Stimulated activated CD4-positive, alpha-beta T cell treated with anti-CD3 and anti-CD28 coated beads, Interleukin-15, amount 100 ng/mL, for 1 hour (primary cell): ENCODE measurements at places on chromosomes 2 and 18.

GRCh38 chr2:73994178-73994831, 9.6 kb downstream of the TET3 start:
- no peak for DNase-seq

- no peak for DNase-seq
These were observed 258.4 kb downstream of the CD226 start for GRCh38 chr18:69689121-69689759.

DNA sequence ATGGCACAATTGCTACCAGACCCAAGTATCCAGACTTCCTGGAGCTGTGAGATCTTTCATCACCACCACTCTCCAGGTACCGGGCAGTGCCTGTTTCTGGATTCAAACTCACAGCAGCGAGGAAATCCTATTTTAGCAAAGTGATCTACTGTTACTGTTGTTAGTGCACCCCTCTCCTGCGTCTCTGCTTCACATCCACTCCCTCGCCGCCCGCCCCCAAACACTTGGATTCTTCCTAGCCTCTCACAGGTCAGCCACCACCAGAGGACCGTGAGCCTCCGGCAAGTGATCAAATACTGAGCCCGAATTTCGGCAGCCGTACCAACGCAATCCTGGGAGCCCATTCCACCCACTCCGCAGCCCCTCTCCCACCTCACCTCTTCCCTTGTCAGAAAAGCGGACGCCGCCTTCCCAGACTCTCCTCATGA, 519 bp downstream of the METTL4 start:
- no peak for DNase-seq

GRCh38 chr18:25349926-25350487, 2.0 kb downstream of the ZNF521 start:
- no peak for DNase-seq

GRCh38 chr2:88503771-88504170, 51.3 kb upstream of the FOXI3 start:
- no peak for DNase-seq

DNA sequence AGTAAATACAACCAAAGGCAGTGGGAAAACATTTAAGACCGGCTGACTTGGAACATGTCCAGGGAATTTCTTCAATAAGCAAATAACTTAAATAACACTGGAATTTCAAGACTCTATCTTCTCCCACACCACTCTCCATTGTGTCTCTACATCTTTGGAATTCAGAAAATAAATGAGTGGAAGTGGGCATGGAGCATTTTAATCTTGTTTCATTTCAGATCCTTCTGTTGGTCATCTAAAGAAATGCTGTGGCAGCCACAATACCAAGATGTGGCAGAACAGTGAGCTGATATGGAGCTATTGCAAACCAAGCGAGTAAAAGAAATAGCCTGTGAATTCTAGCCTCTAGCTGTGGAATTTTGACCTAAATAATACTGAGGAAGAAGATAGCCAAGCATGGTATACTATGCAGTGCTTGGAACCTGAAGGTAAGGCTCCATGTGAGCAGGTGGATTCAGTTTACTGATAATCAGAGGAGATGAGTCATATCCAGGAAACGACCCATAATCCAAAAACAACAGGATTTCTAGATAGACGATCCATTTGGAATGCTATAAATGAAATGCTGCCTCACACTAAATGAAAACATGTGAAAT, 157.1 kb upstream of the SCN7A start:
- DNase-seq, result no peak

DNA sequence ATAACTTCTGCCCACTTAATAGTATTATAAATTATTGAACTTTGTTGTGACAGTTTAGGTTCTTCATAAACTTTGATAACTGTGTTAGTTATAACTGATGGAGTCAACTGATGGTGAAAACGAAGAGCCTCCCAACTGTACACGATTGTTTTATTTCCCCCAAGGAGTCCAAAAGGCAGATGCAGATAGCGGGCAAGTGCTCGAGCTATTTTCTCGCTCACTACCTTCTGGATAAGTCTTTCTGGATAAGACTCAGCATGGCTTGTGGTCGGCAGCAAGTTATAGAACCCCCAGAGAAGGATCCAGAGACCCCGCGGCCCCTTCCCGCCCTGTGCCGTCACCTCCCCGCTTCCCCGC, 517 bp downstream of the GCFC2 start:
- no peak for DNase-seq

- no peak for DNase-seq
These were observed 347.6 kb downstream of the CYRIA start for GRCh38 chr2:16318051-16318450.

GRCh38 chr18:63126134-63127069, 193.2 kb downstream of the BCL2 start:
- DNase-seq, result no peak

DNA sequence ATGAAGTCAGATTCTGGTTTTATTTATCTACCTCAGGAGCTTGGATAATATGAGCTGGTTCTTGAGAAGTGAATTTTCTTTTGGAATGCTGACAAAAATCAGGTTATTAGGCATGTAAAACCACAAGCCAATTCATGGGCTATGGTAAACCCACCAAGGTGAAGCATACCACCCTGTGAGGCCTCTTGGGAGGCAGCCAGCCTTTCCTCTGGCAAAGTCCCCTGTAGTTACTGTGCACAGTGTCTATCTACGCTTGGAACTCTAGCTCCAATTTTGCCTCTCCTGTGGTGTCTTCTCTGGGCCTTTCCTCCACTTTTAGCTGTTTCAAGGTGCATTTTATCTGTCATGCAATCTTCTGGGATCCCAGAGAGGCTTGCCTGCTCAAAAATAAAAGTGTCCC, 242.7 kb upstream of the ZSWIM2 start:
- no peak for DNase-seq

DNA sequence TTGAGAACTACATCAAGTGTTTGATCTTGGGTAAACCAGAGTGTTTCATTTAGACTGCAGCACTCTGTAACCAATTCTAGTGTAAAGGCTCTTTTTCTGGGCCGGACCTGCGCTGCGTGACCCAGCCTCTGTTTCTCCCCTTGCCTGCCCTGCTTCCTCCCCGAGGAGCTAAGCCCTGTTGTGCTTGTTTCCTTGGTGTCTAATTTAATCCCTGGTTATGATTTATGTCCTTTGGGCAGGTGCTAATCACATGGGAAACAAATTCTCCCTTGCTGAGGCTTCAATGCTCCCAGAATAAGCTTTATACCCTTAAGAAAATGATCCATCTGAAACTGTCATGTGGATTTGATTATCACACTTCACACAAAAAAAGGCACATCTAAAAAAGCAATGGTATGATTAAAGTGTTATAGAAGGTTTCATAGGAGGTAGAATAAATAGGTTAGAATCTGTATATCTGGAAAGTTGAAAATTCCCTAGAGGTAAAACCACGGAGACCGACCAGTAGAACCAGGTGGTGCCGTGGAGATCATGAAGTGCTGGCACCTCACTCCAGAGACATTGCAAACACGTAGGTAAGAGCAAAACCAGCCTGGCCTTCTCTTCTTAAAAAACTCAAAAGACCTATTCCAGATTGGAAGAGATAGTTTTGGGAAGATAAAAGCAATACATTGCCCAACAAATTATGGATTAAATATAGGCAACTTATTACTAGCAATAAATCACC, 31.0 kb upstream of the SLC9A2 start:
- no peak for DNase-seq

DNA sequence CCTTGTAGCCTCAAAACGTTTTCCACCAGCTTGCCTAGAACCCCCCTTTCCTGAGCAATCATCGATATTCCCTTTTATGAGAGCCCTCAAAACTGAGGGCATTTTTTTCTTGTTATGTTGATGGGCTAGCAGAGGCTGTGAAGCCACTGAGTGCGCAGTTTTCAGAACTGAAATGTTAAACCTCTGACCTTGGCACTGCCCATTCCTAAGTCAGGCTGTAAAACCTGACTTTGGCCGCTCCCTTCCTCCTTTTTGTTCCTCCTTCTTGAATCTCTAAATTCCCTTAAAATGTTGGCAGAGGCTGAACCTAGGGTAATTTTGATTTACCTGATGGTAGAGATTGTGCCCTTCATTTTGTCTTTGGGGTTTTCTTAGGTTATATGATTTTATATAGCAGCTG, 334.2 kb downstream of the KIAA1328 start:
- no peak for DNase-seq

DNA sequence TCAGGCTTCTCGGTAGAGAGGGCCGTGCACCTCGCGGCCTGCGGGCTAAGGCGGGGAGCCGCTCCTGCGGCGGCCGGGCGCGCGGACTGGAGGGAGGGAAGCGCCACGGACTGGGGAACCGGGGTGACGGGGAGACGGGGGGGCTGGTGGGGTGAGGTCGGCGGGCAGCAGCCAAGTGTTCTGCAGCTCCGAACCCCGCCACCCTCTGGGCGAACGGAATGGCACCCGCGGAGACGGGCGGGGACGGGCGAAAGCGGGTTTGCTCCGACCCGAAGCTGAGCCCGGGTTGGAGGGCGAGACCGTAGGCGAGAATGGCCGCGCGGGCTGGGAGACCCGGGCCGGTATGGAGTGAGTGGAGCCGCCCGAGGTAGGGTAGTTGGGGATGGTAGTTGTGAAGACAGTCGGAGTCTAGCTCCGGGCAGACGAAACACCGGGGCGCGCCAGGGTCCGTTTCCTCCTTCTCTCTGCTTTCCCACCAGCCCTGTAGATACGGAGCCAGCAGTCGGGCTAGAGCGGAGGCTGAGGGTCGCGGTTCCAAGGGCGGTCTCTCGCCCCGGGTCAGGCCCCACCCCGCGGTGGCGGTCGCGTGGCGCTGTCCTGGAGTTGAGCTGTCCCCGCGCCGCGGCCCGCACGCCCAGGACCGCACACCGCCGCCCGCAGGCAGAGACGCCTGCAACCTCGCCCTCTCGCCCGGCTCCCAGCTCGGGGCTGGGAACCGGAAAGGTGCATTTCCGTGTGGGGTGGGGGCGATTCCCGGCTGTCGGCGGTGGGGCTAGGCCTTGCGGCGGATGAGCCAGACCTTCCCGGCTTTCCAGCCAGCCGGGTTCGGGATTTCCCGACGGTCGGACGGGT, 160.3 kb upstream of the SIX2 start:
- no peak for DNase-seq

DNA sequence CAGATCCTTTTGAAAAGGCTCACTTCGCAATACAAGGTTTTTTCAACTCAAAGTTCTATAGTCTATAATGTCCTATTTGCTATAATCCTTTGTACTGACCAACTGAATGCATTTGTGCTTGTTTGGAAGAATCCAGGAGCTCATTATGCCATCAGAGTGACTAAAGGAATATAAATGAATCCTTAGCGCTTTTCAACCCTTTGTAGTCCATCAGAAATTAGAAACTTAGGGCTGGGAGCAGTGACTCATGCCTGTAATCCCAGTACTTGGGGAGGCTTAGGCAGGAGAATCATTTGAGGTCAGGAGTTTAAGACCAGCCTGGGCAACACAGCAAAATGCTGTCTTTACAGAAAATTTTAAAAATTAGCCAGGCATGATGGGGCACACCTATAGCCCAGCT, 330.2 kb upstream of the CHAC2 start:
- no peak for DNase-seq

DNA sequence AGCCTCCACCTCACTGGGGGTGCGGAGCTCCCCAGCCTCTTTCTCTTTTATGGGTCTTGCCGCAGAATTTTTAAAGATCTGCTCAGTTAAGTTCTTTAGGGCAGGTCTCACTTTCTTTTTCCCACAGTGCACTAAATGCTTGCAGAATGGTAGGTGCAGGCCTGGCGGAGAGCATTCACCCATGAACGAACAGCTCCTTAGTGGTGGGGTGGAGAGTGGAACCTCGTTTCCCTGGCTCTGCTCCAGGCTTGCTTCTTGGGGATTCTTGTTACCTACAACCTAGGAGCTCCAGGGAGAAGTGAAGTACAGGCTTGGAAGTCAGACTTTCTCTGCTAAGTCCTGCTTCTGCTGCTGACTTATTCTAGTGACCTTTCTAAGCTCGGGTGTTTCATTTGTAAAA, 70.3 kb upstream of the PXDN start:
- no peak for DNase-seq

DNA sequence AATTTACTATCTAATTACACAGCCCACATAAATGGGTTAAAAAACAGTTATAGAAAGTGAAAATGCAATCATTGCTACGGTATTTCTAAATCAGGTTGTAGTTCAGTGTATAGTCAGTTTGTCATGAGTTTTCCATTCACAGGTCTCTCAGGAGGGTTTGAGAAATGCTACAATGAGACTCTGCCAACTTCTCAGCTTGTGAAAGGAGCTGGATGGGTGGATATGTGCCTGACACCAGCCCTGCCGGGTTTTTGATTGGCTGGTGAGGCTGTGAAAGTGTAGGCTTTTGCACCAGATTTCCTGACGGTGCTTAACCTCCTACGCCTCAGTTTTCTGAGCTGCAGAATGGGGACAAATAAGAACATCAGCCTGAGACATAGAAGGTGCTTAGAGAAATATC, 102.6 kb upstream of the SMIM21 start:
- no peak for DNase-seq

DNA sequence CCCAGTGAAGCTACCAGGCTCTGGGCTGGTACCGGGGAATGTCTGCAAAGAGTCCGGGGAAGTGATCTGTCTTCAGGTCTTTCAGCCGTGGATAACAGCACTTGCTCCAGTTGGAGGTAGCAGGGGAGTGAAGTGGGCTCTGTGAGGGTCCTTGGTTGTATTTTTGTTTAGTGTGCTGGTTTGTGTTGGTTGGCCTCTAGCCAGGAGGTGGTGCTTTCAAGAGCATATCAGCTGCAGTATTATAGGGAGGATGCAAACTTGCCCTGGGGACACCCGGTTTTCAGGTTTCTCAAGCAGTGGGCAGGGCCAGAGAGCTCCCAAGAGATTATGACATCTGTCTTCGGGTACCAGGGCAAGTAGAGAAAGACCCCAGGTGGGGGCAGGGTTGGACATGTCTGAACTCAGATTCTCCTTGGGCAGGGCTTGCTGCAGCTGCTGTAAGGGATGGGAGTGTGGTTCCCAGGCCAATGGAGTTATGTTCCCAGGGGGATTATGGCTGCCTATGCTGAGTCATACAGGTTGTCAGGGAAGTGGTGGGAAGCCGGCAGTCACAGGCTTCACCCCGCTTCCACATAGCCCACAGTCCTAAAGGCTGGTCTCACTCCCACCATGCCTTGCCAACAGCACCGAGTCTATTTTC, 34.4 kb downstream of the ACAA2 start:
- DNase-seq, result no peak

GRCh38 chr2:118097657-118098056, 9.4 kb downstream of the INSIG2 start:
- DNase-seq, result no peak

GRCh38 chr2:160209516-160209856, 9.4 kb upstream of the ITGB6 start:
- DNase-seq, result no peak
